ENCODE measurements at places on chromosomes 3 and 15.

DNA sequence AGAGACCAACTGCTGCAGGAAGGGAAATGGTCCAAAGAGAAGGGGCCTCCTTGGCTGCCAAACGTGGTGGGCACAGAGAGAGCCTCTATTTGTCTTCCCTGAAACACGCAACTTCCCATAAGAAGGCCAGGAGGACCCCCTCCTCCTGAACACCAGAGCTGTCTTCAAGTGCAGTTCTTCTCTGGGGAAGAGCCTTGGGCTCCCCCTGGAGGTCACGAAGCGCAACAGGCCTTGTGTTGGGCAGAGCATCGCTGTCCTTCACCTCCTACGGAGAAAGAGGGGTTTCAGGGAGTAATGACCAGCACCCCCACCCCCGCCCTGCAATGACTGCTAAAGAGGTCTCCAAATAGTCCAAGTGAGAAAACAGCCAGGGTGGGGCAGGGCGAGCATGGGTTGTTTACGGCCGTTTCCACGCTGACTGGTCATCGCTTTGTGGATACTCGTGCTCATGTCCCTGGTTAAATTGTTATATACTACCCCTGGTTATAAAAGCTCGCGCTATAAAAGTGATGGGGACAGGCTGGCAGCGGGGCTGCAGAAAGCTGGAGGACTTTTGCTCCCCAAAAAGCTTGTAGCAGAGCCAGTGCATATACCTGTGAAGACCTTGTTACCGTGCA, 397.5 kb upstream of the ATP10A start:
- DNase-seq: peak; percentile 51

GRCh38 chr3:71713041-71713440, 12.2 kb downstream of the EIF4E3 start:
- no peak for DNase-seq

- DNase-seq: peak; percentile 72
Measured at GRCh38 chr3:148955544-148956346, 35.6 kb upstream of the GYG1 start.

- no peak for DNase-seq
Measured at GRCh38 chr3:28262001-28262400, 20.6 kb downstream of the CMC1 start.

DNA sequence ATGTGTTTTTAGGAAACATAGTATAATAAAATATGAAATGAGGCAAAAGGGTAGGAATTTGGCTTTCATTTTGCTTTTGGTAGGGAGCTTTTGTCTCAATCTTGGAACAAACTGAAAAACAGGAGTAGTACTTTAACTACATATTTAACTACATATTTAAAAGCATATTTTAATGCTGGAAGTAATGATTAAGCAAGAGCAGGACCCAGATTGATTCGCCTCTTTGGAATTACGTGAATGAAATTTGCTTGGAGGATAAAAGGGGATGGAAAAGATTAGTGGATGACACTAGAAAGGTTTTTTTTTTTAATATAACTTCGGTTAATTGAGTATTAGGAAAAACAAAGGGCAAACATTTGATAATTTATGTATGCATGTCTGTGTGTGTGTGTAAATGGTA, 11.2 kb upstream of the TMEM212 start:
- no peak for DNase-seq

GRCh38 chr15:66981771-66982170, 83.6 kb upstream of the SMAD3 start:
- DNase-seq: no peak

DNA sequence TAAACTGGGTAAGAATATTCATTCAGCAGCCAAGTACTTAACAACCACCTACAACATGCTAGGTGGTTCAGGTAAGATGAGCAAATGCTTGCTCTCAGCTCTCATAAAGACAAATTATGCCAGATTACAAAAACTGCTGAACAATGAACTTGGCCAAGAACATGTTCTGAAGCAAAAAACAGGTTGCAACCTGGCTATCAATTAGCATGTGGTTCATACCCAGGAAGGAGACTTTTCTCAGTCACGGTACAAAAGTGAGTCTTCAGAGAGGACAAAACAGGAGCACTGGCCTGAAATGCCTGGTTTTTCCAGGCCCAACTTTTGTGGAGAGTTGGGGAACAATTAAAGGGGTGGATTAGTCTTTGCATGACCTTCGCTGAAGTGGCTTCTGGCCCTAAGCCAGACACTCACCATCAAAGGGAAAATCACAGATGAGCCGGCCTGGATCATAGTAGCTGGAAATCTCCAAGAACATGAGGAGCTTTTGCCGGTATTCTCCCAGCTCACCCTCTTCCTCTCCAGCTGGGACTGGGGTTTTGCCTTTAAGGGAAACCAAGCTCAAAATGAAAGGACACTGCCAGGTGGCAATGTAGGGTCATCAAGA, 7.6 kb upstream of the PLA2G4F start:
- DNase-seq: no peak

DNA sequence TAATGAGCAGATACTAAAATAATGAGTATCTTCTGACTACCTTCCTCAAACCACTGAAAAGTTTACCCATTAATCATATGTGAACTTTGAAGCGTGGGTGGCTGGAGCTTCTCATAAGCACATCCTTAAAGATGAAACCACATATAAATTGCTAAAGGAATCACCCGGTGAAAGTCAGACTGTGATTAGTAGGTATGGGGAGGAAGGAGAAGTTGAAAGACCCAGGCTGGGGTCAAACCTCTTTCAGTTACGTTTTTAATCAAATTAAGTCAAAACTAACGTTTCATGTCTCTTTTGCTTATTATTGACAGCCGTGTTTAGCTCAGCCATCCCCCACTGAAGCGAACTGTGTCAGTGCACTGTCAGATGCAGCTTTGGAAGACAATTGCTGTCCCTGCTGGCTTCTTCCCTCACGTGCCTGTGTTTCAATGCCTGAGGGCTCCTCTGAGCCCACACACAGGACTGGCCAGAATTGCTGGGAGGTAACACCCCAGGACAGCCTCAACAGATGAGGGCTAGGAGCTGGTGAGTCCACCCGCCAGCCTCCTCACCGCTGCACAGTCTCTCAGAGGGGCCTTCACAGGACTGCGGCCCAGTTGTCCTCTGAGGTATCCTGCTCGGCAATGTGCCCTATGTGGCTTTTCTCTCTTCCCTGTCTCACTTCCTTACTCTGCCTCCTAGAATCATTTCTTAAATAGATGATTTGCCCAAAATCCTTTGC, 29.3 kb upstream of the SH3BP5 start:
- DNase-seq: peak; percentile 36

DNA sequence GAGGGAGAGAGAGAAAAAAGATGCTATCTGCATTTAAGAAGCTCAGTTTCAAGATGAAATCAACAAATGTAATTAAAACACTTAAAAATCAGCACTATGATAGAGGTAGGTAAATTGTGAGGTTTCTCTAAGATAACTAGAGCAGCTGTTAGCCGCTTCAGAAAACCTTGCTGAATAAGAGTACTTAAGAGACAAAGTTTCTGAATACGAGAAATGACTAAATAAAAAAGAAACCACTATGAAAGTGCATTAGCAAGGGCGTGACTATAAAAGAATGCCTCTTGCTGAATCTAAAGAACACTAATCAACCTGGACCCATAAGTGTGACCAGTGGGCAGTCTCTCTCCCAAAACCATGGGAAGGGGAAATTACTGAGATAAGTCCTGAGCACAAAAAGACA, 41.8 kb downstream of the IQCB1 start:
- no peak for DNase-seq

- no peak for DNase-seq
Measured at GRCh38 chr3:145882436-145882835, 278.5 kb downstream of the PLOD2 start.

DNA sequence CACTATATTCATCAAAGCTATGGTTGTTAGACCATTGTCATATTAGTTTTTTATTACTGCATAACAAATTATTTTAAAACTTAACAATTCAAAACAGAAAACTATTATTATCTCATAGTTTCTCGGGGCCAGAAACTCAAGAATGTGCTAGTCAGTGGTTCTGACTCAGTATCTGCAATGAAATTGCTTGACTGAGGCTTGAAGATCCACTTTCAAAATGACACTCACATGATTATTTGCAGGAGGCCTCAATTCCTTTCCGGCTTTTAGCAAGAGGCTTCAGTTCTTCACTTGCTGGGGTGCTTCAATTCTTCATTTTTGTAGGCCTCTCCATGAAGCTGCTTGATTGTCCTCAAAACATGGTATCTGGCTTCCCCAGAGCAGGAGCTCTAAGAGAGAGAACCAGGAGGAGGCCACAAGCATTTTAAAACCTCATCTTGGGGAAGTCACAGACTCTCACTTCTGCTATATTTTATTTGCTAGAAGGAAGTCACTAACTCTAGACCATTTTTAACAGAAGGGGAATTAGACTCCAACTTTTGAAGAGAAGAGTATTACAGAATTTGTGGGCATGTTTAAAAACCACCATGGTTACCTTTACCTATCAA, 383.7 kb downstream of the MFSD1 start:
- DNase-seq: no peak

DNA sequence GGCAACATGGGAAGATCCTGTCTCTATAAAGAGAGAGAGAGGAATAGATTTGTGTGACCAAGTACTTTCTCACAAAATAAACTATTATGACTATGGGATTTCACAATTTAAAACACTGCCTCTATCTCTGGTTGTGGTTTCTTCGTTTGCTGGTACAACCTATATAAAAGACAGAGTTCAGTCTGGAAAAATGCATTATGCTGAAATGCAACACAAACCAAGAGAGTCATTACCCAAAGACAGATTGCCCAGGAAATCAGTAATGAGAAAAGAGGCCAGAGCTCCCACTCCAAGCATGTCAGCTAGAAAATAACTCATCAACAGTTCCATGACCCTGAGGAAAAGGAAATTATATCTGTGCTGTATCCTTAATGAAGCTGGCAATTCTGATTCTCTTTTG, 23.2 kb downstream of the GPR176 start:
- no peak for DNase-seq

DNA sequence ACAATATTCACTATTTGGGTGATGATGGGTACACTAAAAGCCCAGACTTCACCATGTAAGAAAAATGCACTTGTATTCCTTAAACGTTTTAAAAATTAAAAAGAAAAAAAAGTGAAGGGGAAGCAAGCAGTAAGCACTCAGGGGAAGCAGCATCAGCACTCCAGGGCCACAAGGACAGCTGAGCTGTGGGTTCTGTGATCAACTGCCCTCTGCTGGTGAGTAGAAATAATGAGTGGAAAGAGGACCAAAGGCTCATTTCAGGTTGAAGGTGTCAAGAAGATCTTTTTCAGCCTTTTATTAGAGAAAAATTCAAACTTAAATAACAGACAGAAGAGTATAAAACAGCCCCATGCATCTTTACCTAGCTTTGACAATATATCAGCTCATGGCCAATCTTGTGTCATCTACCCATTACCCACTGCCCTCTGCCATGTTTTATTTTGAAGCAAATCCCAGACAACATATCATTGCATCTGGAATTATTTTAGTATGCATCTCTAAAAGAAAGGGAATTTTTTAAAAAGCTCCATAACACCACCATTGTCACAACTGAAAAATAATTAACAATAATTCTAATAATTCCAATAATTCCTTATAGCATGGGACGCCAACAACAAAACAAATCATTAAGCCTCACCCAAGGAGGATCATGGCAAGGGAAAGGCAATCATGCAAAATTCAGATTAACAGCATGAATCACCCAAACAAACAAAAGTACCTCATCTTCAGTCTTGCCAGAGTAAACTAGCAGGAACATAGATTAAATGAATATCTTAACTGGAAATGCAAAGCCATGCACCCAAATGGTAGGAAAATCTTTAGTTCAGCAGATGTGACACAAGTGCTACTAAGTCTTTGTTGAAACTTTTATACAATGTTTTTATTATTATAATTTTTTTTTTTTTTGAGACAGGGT, 42.5 kb downstream of the TAMM41 start:
- peak; percentile 65 for DNase-seq

- peak; percentile 13 for DNase-seq
Measured at GRCh38 chr3:64214381-64215018, 10.8 kb downstream of the PRICKLE2 start.

GRCh38 chr3:44078863-44079262, 162.8 kb upstream of the TOPAZ1 start:
- no peak for DNase-seq

GRCh38 chr15:83118968-83119367, 11.5 kb downstream of the TM6SF1 start:
- no peak for DNase-seq

DNA sequence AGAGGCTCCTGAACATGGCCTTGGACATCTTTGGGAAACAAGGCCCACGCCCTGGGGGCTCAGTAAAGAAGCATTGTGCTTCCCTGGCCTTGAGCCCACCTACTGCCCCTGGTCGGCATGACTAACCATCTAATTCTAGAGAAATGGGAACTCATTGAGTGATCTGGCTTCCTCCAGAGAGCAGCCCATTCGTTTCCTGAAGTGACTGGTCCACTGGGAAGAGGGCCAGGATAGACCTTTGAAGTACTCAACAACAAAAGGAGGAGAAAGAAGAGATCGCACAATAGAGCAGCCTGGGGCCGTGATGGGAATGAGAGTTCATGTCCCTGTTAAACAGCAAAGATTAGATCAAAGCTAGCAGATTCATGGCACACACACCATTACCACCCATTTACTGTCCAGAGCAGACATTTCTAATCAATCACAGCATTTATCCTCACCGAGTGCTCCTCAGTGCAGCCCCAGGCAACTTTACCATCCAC, 514.4 kb upstream of the PROK2 start:
- no peak for DNase-seq

GRCh38 chr3:142028243-142028777, 121.0 kb downstream of the TFDP2 start:
- DNase-seq: peak; percentile 79

DNA sequence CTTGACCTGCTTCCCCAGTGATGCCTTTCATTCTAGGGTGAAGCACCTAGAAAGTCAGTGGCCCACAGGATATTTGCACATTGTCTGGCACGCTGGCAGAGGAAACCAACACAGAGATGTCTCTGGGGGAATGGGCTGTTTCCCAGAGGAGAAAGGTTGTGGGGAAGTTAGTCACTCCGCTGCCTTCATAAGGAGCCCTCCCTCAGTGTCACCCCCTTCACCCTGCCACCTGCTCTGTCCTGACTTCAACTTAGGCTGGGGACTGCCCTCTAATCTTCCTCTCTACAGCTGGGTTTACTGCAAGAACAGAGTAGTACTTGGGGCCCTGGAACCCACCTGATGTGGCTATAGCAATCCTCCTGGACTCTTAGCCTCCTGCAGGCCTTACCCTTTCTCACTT, 5.7 kb downstream of the KLHDC8B start:
- DNase-seq: no peak
